A172 (cell line): ENCODE measurements at places on chromosomes 2 and 18. TPM values are rescaled to one million over a fixed set of nuclear protein-coding genes. Genes with fewer than 3 reads are reported as not detected.

DNA sequence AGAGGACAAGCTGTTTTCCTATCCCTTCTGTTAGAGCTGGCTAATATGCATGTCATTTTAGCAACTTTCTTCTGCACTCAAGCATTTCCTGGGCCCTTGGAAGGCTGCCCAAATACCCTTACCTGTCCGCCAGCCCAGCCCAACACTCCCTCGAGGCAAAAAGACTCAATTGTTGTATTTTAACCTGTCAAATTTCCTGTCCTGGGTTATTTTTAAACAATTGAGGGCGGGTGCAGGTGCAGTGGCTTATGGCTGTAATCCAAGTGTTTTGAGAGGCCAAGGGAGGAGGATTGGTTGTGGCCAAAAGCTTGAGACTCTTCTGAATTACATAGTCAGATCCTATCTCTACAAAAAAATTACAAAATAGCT, 125.0 kb upstream of the ARHGAP28 start:
- DNase-seq, result no peak

Gene NYAP2
- total RNA-seq, result not detected in 2 replicates

Gene ERICH2
- total RNA-seq, result 0.33 and 0.53 TPM in 2 replicates

Gene CHST9
- not detected in 2 replicates for total RNA-seq
